ENCODE measurements at places on chromosomes 1 and 21.

GRCh38 chr1:212827171-212827776 lies 20.2 kb downstream of the SPATA45 start:
- DNase-seq: no peak

GRCh38 chr1:81073580-81073979 lies 727.2 kb upstream of the ADGRL2 start:
- DNase-seq: no peak

DNA sequence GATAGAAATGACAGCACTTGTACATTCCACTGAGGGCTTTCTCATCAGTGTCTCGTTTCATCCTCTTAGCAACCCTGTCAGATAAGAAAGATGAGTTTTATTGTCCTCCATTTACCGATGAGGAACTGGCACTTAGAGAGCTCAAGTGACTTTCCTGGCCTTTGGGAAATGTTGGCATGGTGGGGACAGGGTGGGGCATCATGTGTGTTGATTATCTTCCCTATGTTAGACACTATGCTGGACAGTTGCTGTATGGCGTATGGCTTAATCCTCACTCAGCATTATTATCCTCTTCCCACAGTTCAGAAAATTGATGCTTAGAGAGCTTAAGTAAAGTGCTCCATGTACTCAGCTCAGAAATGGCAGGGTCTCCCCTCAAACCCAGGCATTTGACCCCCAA lies 163.2 kb downstream of the CAMTA1 start:
- DNase-seq: no peak

DNA sequence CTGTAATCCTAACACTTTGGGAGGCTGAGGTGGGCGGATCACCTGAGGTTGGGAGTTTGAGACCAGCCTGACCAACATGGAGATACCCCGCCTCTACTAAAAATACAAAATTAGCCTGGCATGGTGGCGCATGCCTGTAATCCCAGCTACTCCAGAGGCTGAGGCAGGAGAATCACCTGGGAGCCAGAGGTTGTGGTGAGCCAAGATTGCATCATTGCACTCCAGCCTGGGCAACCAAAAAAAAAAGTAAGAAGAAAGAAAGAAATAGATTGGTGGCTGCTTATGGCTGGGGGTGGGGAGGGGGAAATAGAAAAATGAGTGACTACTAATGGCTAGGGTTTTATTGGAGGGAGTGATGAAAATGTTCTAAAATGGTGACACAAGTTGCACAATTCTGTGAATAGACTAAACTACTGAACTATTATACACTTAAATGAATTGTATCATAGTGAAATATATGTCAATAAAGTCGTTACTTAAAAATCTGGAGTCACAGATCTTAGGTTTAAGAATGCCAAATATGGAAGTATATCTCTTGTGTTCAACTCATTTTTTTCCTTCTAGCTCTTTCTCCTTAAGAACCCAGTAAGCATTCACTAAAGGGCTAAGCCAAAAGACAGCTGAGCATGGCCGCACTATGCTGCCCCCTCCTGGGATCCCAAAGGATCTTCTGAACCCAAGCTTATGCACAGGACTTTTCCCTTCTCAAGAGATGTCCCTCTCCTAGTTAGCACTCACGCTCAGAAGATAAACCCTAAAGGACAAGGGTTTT lies 3.2 kb upstream of the NPL start:
- DNase-seq: no peak

DNA sequence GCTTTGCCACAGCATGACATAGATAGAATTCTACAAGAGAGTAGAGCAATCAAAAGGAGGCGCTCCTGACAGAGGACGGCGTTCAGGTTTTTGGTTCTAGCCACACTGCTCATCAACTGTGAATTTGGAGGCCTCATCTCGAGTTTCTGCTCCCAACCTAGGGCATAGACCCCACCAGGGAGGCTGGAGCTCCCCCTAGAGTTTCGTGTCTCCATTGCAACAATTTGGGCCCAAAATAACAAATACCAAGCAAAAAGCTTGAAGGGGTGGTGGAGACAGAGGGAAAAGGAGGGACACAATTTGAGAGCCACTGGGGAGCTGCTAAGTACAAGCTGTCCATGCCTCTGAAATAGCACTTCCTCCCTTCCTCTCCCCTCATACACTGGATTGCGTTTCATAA lies 297.0 kb downstream of the GPATCH2 start:
- no peak for DNase-seq

- DNase-seq: no peak
These were observed 155.3 kb upstream of the PKN2 start for GRCh38 chr1:88528792-88529191.

DNA sequence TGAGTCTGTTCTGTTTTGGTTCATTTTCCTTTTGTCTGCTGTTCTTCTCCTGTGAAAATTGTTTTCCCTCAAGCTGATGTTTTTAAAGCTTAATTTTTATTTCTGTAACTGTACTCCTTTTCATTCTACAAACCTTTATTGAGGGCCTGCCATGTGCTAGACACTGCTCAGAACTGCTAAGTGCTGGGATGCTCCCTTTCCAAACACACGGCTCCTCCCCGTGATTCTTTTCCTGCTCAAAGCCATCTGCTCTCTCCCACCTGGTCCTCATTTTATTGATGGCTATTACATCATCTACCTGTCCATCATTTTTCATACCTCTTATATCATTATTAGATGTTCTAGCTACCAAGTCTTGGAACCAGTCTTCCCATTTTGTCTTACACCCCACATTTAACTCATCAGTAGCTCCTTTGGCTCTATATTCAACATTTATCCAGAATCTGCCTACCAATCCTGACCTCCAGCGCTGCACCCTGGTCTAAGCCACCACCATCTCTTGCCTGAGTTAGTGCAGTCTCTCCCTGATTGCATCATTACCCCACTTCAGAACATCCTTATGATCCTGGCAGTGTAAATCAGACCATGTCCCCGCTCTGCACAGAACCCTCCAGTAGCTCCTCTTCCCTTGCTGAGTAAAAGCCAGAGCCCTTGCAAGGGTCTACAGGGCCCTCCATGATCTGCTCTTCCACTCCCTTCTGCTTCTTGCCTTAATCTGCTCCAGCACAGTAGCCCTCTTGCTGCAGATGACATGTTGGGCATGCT lies 118.1 kb downstream of the CACNA1E start:
- no peak for DNase-seq

DNA sequence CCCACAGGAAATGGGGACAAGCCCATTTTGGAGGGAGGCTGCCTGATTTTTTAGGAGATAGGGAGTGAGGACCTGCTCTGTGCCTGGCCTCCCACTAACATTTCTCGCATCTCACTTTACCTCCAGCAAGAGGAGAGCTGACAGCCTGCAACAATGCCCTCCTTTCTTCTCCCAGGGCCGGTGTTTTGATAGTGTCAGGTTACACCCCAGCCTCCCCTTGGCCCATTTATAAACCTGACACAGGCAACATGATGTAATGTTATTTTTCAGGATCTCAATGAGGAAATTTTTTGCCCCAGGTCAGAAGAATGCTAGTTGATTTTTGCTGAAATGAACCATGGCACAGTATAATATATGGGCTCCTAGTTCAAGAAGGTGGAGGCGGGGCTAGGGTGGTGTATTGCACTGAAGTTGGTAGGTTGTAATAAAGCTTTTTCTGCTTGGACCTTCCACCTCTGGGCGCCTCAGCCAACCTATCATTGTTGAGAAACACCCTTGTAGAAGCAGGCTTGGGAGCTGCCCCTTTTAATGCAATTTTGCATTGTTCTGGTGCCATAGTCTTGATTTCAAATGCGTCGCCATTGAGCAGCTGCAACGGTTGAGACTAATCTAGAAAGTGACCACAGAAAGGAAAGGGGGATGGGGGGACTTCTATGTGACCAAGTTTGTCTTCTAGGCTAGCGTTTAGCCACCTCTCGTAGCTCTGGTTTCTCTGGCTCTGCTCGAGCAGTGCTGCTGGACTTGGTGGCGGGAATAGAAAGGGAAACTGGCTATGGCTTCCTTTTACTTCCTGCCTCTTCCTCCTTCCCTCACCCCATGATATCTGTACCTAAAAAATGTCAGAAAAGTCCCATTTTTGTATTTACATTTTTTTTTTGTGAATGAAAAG lies 53.0 kb downstream of the PBX1 start:
- DNase-seq: no peak

DNA sequence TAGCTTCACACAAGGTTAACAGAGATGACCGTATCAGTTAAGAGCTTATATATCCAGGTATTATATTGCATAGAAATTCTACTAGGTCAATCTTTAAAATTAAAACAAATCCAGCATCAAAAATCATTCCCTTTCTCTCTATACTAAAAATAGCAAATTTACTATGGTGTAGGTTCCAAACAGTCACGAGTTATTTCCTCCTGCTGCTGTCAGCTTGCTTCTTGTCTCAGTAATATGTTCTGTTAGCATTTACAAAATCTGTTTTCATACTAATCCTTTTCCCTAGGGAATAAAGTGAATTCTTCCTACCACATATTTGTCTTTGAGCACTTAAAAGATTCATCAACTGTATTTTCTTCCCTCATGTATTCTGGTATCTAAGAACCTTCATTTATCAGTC lies 2.5 kb downstream of the WDR26 start:
- no peak for DNase-seq

- DNase-seq: no peak
These were observed 14.5 kb downstream of the RGS4 start for GRCh38 chr1:163083690-163084089.

- DNase-seq: no peak
These were observed 322.1 kb upstream of the LYPLAL1 start for GRCh38 chr1:218851586-218851985.

DNA sequence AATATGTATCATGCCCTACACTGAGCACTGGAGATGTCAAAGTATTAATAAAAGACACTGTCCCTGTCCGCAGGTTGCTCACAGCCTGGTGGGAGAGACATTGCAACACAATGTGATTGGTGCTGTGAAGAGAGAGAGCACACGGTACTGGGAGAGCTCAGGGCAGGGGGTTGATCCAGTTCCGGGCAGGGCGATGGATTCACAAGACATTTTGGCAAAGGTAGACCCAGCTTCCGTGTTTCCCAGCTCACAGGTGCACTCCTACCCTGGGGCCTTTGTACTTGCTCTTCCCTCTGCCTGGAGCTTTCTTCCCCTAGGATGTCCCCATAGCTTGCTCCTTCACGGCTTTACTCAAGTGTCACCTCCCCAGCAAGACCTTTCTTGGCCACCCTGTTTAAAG lies 1.4 kb downstream of the PLA2G5 start:
- DNase-seq: no peak

DNA sequence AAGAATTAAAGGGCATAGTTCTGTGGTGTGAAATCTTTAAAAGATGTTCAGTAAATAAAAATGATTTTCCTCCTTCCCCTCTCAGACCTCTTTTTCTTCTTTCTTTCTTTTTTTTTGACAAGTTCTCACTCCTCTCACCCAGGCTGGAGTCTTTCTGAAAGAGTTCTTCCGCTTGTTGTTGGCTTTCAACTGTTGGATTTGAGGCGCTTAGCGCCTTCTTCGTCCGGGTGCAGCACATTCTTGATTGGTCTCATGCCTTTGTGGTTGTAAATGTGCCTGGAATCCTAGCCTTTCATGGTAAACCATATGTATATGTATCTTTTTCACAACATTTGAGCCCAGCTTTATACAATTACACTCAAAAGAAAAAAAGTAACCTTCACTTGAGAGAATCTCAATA lies 980 bp upstream of the METTL18 start:
- no peak for DNase-seq

- DNase-seq: no peak
These were observed 10.6 kb downstream of the GBP5 start for GRCh38 chr1:89261926-89262515.

DNA sequence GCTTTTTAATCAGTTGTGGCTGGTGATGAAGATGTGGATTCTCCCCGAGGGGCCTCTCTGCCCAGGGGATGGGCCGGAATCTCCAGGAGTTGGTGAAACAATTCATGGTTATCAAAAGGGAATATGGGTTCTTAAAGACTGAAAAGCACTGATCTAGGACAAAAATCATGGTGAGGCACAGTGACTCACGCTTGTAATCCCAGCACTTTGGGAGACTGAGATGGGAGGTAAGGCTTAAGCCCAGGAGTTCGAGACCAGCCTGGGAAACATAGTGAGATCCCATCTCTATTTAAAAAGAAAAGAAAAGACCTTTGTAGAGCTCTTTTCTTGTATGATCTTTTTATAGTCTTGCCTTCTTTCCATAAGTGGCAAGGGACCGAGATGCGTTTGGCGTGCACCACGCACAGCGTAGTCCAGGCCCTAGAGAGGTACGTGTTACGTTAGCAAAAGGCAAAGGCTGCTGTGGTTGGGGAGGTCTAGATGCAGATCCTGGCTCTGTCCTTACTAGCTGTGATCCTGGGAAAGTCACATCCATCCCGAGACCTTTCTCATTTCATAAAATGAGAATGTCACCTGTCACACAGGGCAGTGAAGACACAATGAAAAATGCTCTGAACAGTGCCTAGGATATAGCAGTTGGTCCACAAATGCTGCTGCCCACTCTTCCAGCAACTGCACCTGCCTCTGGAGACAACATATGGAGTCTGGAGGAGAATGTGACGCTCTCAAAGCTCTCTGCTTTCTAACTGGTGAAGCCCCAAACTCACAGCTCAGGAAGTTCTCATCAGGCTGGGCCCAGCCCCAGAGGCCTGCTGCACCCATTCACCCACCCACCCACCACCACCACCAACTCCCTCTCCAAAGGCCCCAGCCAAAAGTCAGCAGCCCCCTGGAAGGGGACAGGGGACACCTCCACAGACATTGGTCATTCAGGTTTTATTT lies 54.8 kb downstream of the KIF21B start:
- DNase-seq: no peak

GRCh38 chr1:221939607-221940006 lies 197.7 kb upstream of the DUSP10 start:
- no peak for DNase-seq

DNA sequence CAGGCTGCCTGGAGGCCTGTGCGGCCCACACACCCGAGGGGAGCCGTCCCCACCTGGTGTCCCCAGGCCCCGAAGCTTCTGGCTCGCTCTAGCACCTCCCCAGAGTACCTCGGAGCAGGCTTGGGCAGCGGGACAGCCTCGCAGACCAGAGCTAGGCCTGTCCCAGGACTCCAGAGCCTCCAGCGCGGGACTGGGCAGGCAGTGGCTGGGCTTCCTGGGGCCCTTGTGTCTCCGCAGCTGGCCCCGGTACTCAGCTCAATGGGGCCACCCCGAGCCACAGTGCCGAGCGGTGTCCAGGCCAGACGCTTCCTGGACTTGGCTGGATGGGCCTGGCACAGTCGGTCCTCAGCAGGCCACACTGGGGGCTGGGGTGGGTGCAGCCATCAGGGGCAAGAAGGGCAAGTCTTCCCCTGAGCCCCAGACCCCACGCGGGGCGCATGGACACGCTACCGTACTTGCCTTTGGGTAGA lies 4.9 kb downstream of the SCNN1D start:
- no peak for DNase-seq

- DNase-seq: no peak
These were observed 101.4 kb downstream of the TEX35 start for GRCh38 chr1:178614286-178614685.

GRCh38 chr1:19477284-19478249 lies 7.8 kb downstream of the CAPZB start:
- no peak for DNase-seq

- DNase-seq: no peak
These were observed 15.9 kb downstream of the SARS1 start for GRCh38 chr1:109229531-109230127.

GRCh38 chr21:25396135-25396711 lies 211.1 kb downstream of the MRPL39 start:
- DNase-seq: no peak

- no peak for DNase-seq
These were observed 902 bp downstream of the AP4B1 start for GRCh38 chr1:113903501-113904292.

Data from T-helper 1 cell (primary cell).